Activated naive CD4-positive, alpha-beta T cell (primary cell): ENCODE measurements at places on chromosomes 3 and 15.

- DNase-seq: no peak
Measured at GRCh38 chr3:24525022-24525421, 30.4 kb upstream of the THRB start.

GRCh38 chr3:17491601-17492000, 250.8 kb downstream of the TBC1D5 start:
- no peak for DNase-seq

DNA sequence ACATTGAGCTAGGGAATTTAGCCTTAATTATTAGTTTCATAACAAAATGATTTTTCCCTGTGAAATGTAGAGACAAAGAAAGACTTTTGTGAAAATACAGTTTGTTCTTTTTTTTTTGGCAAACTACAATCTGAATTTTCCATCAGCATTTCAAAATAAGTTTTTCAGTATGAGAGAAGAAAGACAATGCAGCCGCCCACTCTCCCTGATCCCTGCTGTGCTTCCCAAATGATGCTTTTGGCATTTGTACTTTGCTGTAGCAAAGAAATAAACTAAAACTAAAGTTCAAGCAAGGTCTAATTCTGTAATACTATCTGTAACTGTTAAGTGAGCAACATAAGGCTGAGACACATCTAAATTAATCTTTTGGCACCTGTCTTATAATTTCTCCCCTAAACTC, 782.2 kb downstream of the VGLL3 start:
- no peak for DNase-seq

GRCh38 chr3:38140326-38141172, 2.1 kb downstream of the MYD88 start:
- DNase-seq: no peak

- no peak for DNase-seq
Measured at GRCh38 chr3:99910752-99911290, 93.2 kb downstream of the CMSS1 start.

GRCh38 chr3:102238362-102238761, 196.5 kb upstream of the ZPLD1 start:
- DNase-seq: no peak

DNA sequence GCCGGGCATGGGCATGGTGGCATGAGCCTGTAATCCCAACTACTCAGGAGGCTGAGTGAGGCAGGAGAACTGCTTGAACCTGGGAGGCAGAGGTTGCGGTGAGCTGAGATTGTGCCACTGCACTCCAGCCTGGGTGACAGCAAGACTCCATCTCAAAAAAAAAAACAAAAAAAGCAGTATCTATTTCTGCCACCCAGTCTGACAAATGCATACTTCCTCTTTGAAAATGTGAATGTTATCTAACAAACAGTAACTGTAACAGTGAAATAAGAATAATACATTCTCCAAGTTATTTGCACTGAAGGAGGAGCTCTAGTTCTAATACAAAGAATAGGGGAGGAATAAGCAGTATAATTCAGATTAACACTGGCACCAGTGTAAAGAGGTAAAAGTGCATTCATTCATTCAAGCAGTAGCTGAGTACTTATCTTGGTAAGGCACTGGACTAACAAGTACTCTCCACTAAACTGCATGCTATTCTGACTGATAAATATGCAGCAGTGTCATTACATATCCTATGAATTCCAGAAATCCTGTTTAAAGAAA, 12.9 kb downstream of the VPS13C start:
- DNase-seq: no peak

DNA sequence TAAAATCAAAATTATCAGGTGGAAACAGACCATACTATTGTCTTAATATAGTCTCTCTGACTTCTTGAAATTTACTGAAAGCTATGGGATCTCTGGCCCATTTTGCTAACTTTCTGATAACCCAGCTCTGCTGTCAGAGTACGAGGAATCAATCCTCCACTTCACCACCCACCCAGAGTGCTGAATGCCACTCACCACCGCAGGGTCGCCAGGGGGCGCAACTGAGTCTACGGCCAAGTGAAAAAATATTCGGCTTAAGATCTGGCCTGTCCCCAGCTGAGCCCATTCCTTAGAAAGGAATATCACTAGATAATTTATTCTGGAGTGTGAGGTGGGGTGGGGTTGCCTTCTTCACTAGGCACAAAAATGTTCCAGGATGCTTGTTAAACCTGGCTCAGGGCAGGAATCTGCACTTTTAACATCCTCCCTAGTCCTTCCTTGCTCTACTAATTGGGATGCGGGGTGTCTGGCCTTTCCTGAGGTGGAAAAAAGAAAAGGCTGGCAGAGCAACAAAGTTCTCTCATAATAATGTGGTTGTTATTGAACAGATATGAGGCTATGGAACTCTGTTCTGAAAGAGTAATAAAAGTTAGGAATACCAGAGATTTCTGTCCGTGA, 520.6 kb downstream of the MFSD1 start:
- DNase-seq: no peak

- DNase-seq: no peak
Measured at GRCh38 chr3:9803494-9803893, 6.6 kb upstream of the TTLL3 start.

GRCh38 chr3:195748661-195749060, 27.9 kb downstream of the MUC20 start:
- no peak for DNase-seq

DNA sequence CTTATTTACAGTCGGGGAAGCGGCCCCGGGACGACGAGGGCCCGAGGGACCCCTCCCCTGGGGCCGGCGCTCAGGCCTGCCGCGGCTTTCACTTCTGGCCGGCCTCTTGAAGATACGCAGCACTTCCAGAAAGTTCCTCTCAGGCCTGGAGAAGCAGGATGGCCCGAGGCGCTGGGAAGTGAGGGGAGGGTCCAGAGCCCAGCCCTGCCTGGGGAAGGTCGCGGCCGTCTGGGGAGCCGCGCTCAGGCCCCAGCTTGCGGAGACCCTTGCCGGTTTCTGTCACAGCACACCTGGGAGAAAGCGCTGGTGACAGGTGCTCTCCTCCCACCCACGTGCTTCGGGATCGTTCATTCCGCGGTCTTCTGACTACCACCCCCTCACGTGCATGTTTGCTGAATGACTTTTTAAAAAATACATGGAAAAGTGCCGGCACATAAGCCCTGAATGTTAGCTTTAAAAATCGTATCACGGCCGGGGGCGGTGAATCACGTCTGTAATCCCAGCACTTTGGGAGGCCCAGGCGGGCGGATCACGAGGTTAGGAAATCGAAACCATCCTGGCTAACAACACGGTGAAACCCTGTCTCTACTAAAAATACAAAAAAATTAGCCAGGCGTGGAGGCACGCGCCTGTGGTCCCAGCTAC, 727 bp upstream of the TM2D3 start:
- DNase-seq: no peak

DNA sequence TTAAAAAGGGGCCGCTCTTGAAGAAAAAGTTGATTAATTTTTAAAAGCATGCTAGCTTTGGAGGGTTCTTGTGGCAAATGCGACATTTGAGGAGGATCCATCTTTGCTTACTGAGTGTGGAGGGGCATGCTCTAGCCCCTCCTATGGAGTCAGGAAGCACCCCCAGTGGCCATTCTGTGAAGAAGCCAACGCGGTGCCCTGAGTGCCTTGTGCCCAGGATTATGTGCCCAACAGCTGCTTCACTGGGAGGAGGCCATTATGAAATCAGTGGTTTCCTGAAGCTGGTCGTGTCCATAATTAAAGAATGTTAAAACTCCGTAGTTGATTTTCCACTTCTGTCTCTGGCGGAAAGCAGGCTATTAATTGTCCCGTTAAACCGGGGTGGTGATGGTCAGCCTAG, 69.1 kb upstream of the TNFAIP8L3 start:
- DNase-seq: no peak

DNA sequence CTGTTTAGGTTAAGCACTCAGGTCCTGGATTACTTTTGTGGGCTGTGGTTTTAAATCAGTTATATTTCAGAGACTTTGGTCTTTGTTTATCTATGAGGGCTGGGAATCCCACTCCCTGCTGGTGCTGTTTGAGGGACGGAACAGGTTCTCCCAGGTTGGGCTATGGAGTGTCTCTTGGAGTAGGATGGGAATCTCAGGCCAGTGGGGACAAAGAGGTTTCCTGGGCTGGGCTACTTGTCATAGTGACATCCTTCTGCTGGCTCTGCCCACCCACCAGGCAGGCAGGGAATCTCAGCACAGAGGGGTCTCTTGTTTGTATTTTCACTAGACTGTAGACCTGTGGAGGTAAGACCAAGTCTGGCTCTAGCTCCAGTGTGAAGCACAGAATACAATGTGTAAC, 47.2 kb upstream of the UBE3A start:
- DNase-seq: no peak

DNA sequence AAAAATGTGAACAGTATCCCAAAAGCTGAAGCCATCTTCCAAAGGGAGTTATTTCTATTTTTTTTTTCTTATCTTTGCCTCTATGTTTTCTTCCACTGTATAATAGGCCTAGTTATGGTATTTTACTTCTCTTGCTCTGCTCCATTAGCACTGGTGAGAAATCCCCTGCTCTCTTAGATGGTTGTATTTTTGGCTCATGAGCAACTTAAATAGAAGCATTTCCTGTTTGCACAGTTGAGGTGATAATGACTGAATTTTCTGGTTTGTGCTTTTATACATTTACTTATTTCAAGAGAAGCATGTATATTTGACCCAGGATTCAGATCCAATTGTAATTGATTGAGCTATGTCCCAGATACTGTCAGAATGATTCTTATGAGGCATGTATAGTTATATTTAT, 61.6 kb upstream of the CD200R1L start:
- DNase-seq: no peak

DNA sequence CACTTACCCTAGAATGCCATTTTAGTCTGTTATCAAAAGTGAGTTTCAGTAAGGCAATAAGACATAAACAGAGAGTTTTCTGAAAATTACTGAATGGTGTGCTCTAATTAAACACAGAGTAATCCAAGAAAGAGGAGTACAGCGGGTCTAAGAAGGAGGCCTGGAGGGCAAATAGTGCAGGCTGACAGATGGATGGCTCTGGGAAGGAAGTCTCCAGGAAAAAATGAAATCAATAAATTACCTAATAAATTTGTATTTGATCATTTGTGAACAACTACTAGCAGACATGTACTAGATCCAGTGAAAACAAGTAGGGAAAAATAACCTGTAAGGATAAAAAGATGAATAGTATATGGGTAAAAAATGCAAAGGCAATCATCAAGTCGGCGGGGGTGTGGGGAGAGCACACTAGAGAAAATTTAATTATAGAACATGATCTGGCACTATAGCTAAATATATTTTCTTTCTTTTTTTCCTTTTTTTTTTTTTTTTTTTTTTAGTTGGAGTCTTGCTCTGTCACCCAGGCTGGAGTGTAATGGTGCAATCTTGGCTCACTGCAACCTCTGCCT, 22.6 kb upstream of the GPD1L start:
- DNase-seq: no peak

DNA sequence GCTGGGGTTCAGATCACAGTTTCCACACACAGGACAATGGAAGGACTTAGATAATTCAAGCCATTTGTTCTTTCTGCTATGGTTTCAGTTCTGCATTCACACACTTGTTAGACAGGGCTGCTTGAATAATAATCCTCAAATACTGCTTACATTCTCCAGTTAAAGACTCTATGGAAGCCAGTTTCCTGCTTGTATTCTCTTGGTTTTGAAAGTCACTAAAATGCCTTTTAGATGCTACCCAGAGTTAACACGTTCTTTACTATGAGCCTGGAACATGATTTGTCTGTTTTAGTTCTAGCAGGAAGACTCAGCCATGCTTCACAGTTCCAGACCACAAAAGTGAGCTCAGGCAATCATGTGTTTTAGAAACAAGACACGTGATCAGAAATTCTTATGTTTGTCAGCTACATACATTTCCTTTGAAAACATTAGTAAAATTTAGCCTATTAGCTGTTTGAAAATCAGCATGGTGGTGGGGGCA, 152.4 kb downstream of the LEKR1 start:
- DNase-seq: no peak

DNA sequence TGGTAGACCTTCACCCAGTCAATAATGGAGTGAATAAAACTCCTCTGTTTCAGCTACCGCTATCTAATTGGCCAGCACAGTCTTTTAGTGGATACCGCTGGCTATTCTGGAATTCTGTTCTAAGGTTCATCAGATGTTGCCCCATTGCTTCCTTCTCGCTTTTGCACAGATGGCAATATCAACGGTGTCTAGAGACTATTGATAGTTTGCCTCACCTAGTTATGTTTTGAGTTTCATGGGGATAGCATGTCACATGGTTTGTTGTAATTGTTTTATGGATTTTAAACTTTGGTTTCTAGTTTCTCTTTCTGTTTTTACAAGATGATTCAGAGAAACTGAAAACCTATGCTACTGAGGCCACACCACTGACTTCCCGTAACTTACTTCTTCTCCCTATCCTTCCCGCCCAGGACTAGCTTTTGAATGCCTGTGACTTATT, 2.0 kb downstream of the XRN1 start:
- no peak for DNase-seq

- no peak for DNase-seq
Measured at GRCh38 chr15:48664436-48664835, 18.9 kb upstream of the FBN1 start.

DNA sequence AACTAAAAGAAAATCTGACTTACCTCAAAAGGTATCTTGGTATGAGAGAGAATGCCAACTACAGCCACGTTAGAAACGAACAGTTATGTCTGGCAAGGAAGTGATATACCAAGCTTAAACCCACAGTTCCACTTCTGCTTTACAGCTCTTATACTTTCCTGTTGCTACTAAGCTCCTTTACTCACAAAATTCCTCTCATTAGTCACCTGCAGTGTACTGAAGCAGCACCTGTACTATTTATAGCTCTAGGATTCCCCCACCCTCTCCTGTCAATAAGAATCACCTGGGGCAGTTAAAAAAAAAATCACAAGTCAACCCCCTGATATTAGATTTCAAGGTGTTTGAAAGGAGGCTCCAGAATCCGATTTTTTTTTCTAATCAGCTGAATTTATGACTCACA, 2.9 kb upstream of the TMEM266 start:
- no peak for DNase-seq

- DNase-seq: no peak
Measured at GRCh38 chr3:55172913-55173312, 245.1 kb upstream of the LRTM1 start.

DNA sequence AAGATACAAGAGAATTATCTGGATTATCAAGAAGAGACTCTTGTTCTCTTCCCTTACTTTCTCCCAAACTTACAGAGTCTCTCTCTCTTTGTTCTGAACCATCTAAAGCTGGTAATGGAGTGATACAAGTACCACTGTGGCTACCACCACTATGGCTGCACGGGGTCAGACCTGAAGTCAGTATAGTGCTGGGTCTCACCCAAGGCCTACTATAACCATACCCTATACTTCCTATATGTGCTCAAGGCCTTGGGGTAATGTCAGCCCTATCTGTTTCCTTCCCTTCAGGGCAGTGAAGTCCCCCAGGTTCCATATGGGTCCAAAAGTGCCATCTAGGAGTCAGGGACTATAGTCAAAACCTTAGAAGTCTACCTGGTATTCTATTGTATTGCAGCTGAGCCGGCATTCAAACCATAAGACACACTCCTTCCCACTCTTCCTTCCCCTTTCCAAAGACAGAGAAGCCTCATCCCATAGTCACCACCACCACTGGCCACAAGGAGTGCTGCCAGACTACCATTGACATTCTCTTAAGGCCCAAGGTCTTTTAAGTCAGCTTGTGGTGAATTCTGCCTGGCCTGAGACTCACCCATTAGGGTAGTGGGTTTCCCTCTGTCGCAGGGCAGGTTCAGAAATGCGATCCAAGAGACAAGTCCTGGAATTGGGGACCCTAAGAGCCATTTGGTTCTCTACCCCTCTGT, 615.0 kb upstream of the NECTIN3 start:
- DNase-seq: no peak
